Cortex of kidney (tissue), 1 donor: ENCODE measurements at places on chromosomes 7 and 10.

GRCh38 chr7:41167836-41168235 lies 535.1 kb downstream of the INHBA start:
- DNase-seq: no peak

GRCh38 chr10:33094263-33095051 lies 136.4 kb upstream of the ITGB1 start:
- DNase-seq: no peak

DNA sequence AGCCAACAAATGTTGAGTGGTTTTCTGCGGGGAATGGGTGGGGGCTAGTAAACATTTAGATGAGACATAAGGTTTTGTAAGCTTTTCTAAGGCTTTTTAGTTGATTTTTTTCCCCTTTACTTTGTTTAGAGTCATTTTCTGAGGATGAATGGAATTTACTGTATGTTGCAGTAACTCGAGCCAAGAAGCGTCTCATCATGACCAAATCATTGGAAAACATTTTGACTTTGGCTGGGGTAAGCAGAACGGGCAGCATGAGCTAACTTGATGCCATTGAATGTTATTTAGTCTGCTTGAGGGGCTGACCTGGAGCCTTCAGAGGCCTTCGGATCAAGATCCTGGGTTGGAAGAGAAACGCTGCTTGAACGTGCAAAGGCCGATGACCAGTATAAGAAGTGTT lies 37.3 kb downstream of the FBH1 start:
- DNase-seq: no peak

DNA sequence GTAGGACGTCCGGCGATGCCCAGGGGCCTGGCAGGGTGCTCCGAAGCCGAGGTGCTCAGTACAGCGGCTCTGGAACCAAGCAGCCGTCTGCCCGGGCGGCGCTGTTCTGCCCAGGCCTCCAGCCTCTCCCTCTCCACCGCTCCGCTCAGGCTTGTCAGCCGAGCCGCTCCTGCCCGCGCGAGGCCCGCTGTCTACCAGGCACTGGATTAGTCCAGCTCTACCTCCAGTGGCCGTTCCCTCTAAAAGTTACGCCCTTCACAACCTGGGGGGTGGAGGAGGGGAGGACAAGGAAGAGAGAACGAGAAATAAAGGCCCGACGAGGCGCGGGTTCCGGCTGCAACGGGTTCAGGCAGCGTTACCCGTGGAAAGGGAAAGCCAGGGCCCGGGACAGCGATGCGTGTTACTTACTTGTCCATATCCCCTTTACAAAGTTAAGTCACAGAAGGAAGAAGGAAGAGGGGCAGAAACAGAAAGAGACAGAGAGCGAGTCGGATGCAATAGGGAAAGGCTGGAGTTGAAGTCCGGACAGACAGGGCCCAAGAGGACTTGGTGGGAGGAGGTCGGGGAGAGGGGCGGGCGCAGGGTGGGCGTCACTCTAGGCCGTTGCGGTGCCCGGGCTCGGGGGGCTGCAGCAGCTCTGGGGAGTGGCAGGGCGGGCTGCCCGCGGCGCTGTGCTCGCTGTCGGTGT lies 2.8 kb downstream of the SP8 start:
- DNase-seq: no peak

DNA sequence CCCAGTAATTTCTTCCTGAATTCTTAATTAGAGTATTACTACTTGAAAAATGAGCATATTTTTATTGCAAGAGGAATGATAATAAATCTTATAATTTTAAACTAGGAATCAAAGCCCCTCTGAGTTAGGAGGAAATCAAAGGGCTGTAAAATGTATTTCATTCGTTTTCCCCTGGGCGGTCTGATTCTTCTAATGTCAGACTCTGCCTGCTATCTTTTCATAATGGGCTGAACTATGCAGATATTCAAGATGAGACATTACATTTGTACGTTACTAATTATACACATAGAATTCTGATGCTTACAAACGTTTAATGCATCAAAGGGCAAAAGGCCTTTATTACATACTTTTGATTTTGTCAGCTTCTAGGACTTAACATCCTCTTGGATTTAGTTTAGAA lies 16.0 kb upstream of the TRUB1 start:
- DNase-seq: no peak
